ENCODE measurements at places on chromosomes 7 and 10. TPM values are rescaled to one million over a fixed set of nuclear protein-coding genes. Genes with fewer than 3 reads are reported as not detected.

DNA sequence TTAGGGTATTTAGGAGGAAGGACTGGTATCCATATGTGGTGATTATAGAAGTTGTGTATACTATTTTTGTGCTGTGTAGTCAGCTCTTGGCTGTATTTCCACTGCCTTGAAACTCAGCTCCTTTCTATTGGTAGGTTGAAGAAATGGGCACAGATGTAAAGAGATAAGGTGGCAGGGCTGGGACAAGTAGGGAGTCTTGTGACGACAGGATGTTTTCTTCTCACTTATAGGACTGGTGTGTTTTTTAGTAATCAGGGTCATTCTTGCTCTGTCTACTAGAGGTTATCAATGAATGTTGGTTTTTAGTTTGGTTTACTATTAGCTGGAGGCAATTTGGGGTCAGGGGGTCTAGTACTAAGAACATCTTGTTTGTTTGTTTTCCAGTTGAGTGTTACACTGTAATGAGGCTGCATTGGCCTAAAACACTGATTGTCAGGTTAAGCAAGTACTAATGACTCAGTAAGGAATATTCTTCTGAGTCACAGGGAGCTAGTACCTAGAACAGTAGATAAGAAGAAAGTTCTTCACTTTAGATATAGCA lies 11.8 kb downstream of the UBN2 start:
- no peak for DNase-seq

CAV1 gene
- 435 TPM for polyA plus RNA-seq

DNA sequence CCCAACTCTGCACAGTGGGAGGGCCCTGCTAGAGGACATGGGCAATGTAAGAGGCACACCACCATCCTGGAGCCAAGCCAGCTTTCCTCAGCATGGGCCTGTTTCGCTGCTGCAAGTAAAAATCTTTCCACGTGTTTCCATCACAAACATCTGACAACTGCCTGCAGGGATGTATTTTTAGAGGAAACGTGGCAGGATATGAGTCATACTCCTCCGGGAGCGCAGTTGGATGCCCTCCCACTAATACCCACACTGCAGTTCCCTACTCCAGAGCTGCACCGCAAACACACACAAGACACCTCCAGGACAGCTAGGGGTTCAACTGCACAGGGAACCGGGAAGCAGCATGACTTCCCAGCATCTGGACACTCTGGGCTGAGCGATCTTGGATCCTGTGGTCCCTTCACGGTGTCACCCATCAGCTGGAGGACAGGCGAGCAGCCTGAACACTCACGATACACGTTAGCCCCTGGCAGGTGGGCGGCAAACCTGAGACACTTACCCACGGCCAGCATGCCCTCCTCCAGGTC lies 26.1 kb downstream of the PLAC9 start:
- peak; percentile 50 for DNase-seq

STK31 gene
- 0.86 TPM for polyA plus RNA-seq

SPDYE3 gene
- polyA plus RNA-seq: 6.6 TPM

DNA sequence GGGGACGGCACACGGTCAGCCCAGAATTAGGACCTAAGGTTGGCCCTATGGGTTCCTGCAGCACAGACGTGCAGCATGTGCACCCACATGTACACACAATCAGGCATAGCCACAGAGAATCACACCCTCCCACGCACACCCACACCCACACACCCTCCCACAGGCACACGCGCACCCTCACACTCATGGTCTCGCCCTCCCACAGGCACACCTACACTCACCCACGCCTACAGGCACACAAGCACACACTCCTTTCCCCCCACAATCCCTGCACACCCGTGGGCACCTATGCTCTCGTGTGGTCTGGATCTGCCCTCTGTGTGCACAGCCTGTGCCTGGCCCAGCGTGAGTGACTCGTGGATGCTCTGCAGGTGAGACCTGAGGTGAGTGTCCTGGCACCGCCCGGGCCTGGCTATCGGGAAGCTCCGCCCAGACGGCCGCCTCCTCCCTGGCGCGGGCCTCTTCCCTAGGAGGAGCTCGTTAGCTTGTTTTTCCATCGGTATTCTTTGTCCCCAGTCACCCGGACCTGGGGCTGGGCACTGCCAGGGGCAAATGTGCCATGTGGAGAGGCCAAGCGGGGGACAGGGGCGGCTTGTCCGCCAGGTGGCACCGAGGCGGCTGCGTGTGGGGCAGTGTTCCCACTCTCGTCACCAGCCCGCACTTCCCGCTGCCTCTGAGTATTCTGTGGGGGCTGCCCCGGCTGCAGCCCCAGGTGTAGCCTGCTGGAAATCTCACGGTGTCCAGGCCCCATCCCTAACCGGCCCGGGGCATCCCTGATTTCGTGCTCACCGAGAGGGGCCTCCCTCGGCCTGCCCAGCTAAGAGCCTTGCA lies 110.2 kb upstream of the FAM20C start:
- no peak for DNase-seq

DNA sequence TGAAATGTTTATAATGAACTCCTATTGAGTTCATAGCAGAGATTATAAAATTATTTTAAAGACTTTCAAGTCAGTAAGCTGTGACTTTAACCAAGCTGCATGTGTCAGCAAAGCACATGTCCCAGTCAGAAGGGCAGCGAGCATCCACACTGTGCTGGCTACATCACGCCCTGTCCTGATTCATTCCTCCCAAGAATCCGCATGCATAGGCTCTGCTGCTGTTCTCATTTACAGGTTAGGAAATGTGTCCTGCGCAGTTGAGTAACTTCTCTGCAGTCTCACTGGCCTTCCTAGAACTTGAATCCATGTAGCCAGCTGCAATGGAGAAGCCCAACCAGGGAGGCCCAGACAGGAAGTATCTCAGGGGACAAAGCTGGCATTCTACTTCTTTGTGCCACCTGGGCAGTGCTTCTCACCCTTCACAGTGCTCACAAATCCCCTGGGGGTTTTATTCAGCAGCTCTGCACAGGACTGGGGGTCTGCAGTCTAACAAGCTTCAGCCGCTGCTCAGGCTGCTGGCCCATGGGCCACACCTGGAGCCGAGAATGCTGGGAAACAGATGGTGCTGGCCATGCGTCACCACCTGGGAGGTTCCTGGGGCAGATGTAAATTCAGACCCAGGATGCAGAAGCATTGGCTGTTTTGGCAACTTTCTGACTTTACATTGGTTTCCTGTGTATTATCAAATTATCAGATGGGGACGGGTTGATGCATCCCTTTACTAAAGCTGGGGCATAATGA lies 192.8 kb upstream of the GDF10 start:
- DNase-seq: no peak

RBP3 gene
- 0.09 TPM for polyA plus RNA-seq

GRCh38 chr7:30200591-30200990 lies 65.8 kb downstream of the MTURN start:
- DNase-seq: no peak

DNA sequence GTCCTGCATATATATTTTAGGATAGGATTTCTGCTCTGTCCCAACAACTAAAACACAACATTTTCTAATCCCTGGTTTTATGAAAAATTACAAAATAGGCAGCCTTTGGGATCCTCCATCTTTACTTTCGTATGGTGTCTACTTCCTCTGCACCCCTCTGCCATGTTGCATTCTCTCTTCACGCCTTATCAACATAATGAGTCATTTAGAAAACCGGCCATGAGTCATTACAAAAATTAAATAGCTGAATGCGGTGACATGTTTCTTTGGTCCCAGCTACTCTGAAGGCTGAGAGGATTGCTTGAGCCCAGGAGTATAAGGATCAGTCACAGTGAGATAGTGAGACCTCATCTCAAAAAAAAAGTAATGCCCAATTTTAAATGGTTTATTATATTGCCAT lies 148.1 kb upstream of the CELF2 start:
- DNase-seq: no peak

C10orf88 gene
- polyA plus RNA-seq: 21.6 TPM

SSC4D gene
- polyA plus RNA-seq: 0.99 TPM

DNA sequence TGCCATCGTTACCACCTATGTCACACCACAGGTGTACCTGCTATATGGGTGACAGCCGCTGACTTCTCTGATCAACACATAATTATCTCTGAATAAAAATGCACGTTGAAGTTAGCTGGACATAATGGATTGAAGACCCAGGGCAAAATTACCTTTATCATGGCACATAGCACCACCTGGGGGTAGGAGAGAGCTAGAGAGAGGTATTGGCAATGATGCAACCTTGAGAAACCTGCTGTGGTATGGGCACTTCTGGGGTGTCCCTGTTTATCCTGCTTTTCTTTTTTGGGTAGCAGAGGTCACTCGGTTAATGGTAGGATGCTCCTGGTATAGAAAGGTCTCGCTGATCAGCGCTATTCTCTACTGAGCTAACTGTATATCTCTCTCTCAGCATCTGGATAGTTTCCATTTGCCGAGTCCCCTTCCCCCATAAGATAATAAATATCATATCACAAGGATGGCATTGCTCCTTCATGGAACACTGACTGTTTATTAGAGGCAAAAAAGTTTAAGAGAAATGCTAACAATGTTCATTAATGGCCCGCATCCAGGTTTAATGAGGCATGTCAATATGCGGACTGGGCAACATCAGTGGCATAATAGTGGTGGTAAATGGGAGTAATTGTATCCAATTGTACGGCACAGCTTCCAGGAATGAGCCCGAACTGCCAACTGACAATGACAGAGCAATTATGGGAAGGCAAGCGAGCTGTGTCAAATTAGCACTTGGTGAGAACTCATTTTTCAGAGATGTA lies 323.1 kb downstream of the TFEC start:
- DNase-seq: no peak

DNA sequence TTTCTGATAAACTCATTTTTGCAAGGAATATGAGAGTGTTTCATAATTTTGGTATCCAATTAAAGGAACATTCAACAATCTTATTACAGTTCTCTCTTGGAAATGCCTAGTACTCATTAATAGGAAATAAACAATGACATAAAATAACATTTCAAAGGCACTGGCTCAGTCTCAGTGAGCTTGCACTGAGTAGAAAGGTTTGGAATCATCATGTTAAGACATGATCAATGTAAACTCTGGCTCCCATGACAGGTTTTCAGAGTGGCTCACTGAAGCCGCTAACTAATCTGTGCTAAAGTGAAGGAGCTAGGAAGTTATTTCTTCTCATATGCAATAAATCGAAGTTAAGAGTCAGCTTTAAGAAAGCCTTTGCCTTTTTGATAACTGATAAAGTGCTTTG lies 203.3 kb upstream of the HGF start:
- no peak for DNase-seq

DNA sequence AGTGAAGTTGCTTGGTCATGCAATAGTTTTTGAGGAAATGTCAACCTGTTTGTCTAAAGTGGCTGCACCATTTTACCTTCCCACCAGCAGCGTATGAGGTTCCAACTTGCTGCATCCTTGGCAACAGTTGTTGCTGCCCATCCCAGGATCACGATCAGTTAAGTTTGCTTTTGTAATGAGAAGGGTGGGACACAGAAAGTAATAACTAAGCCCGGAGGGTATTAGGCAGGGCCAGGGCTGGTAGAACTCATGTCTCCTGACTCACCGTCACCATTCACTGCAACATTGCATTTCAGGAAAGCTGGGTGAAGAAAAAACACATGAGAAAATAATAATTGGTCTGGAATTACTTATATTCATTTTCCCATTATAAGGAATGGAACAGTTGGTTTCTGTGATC lies 25.4 kb downstream of the CELF2 start:
- DNase-seq: no peak

DNA sequence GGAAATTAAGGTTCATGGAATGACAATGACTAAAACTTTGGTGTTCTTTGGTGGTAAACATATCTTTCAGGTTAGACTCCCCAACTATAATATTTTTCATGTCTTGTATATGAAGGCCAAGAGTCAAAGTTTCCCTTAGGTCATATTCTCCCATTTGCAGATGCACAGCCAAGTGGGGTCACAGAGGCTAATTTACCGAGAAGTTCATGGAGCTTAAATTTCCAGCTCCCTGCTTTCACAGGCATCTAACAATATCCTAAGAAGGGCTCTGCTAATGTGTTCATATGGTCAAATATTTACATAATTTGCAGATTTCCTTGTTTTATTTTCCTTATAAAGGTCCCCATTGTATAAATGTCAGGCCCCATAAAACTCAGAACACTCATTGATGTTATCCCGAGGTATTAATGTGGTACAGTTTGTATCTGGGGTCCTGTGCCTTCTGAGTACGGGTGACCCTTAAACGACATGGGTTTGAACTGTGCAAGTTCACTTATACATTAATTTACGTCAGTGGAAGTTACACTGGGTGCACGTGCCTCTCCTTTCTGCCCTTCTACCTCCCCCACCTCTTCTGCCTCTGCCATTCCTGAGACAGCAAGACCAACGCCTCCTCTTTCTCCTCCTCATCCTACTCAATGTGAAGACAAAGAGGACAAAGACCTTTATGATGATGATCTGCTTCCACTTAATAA lies 185.9 kb upstream of the HPS1 start:
- DNase-seq: no peak

DNA sequence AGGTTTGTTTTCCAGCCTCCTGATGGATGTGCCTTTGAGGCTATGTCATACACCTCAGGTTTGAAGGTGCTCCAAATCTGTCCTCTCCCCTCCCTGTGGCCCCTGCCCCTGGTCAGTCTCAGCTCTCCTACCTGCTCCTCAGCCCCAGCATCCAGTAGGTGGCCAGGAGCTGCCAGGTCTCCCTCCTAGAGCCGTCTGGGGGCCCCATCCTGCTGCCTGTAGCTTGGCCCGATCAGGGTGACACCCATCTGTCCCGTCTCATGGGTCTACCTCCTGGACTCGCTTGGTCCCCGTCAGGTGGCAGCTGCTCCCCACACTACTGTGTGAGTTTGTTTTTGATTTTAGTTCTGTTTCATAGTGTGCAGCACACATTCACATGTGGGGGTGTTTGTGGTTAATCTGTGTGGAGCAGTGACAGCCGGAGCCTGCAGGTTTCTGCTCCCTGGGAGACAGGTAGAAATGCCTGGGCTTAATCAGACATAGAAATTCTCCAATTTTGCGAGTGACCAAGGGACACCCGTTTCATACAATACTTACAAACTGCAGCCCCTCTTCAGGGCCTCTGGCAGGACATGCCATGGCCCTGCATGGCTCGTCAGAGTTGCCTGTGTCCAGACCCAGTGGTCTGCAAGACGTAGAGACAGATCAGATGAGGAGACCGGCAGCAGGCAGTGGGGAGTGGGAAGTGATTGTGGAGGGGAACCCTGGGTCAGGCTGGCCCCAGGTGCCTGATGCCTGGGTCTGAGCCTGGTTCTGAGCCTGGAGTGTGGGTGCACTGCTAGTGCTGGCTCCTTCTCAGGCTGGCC lies 17.1 kb downstream of the ADCY1 start:
- DNase-seq: no peak

- no peak for DNase-seq
Observed at GRCh38 chr7:3033581-3033980, 10.1 kb downstream of the CARD11 start.

GRCh38 chr7:133853706-133854276 lies 273.3 kb upstream of the LRGUK start:
- DNase-seq: no peak

GRCh38 chr7:100753750-100754149 lies 20.4 kb downstream of the ZAN start:
- no peak for DNase-seq

GRCh38 chr10:45373576-45374349 lies at the start of gene ALOX5:
ALOX5 (plus strand) TSS chr10:45374216; CDS start chr10:45374280, 64 bp downstream.
- DNase-seq: no peak

VPS37D gene
- 5.5 TPM for polyA plus RNA-seq

AGBL3 gene
- polyA plus RNA-seq: 10.9 TPM

ANXA8 gene
- polyA plus RNA-seq: 1.3 TPM

ARPC1B gene
- 51.1 TPM for polyA plus RNA-seq
